ENCODE measurements at places on chromosomes 7 and 10.

DNA sequence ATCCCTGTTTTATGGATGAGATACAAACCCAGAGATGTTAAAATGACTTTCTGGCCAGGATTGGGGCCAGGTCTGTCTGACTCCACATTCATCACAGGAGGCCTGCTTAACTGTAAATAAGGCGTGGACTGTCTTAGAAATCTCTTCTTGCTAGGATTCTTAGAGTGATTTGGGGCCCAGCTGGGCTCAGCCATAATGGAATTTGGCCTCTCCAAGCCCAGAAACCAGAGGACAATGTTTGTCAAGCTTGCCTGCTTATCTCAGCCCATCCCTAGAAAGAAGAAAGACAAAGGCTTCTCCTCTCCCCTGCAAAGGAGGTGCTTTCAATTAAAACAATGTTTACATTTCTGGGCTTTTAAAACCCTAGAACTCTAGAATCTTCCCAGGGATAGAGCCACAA lies 2.9 kb downstream of the HABP2 start:
- DNase-seq = no peak

GRCh38 chr7:116505823-116506222 lies 6.3 kb downstream of the CAV2 start:
- DNase-seq = no peak

GRCh38 chr10:133109711-133110110 lies 22.0 kb downstream of the ADGRA1 start:
- no peak for DNase-seq

DNA sequence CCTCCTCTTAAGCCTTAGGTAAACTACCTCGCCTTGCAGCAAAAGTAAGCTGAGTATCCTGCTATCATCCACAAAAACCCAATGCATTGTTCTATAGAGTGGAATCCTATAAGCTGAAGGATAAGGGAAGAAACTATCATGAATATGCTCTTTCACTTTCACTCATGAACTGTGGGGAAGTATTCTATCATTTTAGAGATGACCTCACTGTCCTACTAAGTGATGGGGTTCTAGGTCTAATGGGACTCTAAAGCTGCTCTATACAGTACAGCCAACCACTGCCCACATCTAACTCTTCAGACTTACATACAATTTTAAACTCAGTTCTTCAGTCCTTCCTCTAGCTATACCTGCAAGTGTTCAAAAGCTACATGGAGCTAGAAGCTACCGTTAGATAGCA lies 16.2 kb downstream of the MKRN1 start:
- DNase-seq = no peak

DNA sequence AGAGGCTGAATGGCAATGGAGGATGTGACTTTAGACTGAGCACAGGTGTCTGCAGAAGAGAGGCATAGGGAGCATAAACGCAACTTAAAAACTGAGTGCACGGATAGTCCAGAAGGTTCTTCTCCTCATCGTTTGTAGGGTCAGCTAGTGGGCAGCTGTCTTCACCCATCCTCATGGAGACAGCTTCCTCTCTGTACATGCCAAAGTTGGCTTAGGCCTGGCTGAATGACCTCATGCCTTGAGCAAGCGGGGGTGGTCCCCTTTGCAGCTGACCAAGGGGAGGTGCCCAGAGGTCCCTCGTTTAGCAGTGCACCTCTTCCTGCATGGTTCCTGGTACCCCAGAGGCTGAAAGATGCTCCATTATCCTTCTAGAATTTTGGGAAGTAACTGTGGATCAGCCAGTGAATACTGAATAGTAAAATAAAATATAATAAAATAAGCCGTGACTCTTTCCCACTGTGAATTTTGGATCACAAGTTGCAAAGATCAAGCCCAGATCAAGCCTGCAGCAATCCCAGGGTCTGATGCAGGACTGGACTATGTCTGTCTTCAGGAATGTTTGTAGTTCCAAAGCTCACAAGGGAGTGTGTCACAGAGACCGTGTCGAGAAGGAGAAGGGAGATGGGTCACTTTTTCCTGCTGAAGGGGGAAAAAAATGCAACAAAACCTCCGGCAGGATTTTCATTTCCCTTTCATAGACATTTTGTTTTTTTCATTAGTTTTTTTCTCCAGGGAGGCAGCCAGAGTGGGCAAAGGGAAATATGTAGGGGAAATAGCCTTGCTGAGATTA lies 295.3 kb upstream of the MKI67 start:
- no peak for DNase-seq

- DNase-seq = no peak
Measured at GRCh38 chr7:102287111-102287980, 678 bp downstream of the SH2B2 start.

DNA sequence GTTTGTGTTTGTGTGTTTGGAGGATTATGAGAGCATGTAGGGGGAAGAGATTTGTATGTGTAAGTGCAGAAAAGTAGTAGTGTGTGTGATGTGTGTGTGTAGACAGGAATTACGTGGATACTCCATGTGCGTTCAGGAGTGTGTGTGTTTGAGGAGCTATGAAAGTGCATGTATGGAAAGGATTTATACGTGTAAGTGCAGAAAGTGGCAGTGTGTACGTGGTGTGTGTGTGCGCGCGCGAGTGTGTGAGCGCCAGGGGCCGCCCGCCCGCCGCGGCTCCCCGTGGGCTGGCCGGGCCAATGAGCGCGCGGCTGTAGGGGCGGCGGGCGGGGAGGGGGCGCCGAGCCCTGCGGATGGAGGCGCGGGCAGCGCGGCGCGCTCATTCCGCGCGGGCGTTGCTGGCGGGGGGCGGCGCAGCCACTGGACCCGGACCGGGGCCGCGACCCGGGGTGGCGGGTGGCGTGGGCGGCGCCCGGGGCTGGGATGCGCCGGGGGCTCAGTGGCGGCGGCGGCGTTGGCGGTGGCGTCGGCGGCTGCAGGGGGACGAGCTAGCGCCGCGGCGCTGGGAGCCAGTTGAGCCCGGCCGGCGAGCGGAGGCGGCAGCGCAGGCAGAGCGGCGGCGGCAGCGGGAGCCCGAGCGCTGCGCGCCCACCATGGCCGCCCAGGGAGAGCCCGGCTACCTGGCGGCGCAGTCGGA lies at the start of gene BICC1:
Gene BICC1 (plus strand): TSS at position 382 of the 697 bp plus-strand sequence. CDS start 272 bp downstream, at position 654.
- no peak for DNase-seq

DNA sequence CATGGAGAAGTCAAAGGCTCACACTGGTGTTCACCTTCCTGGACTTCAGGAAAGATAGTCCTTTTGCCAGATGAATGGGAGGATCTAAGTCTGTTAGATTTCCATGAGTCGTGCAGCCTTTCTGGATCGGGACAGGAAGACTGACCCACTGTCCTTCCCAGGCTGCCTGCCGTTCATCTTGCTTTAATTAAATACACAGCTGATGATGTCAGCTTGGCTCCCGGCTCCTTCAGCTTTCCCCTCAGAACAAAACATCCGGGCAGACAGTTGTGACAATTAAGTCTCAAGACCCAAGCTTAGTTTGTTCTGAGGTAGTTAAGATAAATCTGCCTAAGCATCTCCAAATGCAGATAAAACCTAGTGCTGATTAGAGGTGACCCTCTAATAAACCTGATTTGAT lies 58.6 kb downstream of the AUTS2 start:
- no peak for DNase-seq

GRCh38 chr10:116111483-116112095 lies 161.4 kb downstream of the GFRA1 start:
- no peak for DNase-seq

DNA sequence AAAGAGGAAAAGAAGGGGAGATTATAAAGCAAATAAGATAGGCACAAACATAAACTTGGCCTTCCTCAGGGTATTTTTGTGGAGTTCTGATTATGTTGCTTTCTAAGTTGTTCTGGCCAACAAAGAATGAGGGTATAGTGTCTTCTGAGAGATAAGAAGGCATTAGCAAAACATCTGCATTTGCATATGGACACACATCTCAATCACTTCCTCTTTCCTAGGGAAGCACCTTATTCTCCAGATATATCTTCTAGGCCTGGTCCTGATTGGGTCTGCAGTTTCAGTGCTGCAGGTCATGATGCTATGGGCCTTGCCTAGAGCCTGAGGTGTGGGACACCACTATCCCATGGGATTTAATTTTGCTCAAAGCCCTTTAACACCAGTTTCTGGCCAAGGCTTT lies 308.8 kb upstream of the PHYHIPL start:
- no peak for DNase-seq

- DNase-seq = no peak
Measured at GRCh38 chr10:7475046-7475911, 64.4 kb upstream of the SFMBT2 start.

DNA sequence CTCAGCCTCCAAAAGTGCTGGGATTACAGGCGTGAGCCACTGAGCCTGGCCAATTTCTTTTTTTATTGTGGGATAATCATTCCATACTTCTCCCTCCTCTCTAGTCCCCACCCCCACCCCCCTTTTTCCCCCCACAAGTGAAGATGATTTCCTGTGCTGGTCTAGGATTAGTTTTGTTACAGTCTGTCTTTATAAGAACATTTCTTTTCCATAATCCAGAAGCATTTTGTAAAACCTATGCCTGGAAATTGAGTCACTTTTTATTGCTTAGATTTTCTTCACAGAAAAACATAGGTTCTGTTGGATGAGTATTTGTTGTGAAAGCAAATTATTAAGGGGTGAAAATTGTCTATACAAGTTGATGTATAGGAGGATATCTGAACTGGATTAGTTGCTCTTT lies 98.9 kb downstream of the KAT6B start:
- no peak for DNase-seq

DNA sequence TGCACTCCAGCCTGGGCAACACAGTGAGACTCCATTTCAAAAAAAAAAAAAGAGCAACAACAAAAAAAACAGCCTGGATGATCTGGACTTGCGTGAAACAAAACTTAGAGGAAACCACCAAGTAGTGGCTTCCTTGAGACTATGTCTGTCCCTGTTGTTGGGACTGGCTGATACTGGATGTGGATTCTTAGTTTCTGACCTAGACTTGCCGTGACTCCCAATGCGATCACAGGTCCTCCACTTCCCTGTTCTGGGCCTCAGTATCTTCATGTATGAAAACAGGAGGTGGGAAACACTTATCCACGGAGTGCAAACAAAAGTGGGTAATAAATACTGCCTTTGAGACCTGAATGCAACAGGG lies 125.7 kb downstream of the PRPF18 start:
- DNase-seq = no peak

All from stimulated activated CD4-positive, alpha-beta T cell treated with anti-CD3 and anti-CD28 coated beads, Interleukin-1b, Interleukin-23, amount 100 ng/mL, for 24 hours (primary cell).